Ovary (tissue), 10 donors: ENCODE measurements at places on chromosomes 1 and 21. TPM values are rescaled to one million over a fixed set of nuclear protein-coding genes. Genes with fewer than 3 reads are reported as not detected.

GRCh38 chr1:50620680-50621329 is 197.6 kb upstream of the DMRTA2 start:
- H3K27ac ChIP-seq = no peak overlapping the region
- no peaks in the 10 kb centered on the region for H3K4me1 ChIP-seq
- no peak overlapping the region for H3K4me3 ChIP-seq

- no peaks in the 10 kb centered on the region for H3K27me3 ChIP-seq
- H3K36me3 ChIP-seq = no peaks in the 10 kb centered on the region
- peaks cover 7% of the 10 kb centered on the region for H3K4me1 ChIP-seq
These were observed 4.4 kb downstream of the CRABP2 start for GRCh38 chr1:156700736-156701531.

GRCh38 chr1:182111496-182111895 is 50.0 kb upstream of the ZNF648 start:
- H3K36me3 ChIP-seq = no peaks in the 10 kb centered on the region
- no peak overlapping the region for H3K4me3 ChIP-seq
- no peak for DNase-seq
- H3K27me3 ChIP-seq = no peaks in the 10 kb centered on the region
- H3K27ac ChIP-seq = no peak overlapping the region

DNA sequence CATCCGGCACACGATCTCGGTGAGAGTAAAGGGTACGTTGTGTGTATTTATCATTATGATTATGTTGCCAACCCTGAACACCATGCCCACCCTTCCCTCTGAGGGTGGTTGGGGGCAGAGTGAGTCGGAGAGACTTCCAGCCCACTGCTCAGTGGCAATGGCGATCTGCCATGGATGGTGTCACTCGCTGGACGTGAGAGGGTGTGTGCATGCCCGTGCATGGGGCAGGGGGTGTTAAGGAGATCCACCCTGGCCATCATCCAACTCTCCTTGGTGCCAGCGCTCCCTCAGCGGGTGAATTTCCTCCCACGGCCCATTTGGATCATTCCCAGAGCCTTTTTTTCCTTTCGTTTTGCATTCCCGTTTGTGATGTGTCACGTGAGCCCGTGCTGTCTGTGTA is 74.1 kb upstream of the CNTN2 start:
- H3K27me3 ChIP-seq = no peaks in the 10 kb centered on the region
- DNase-seq = no peak
- no peaks in the 10 kb centered on the region for H3K36me3 ChIP-seq

GRCh38 chr1:45187725-45188124 is 18.7 kb downstream of the ZSWIM5 start:
- no peak for DNase-seq
- H3K36me3 ChIP-seq = no peaks in the 10 kb centered on the region
- no peak overlapping the region for H3K27ac ChIP-seq
- H3K4me3 ChIP-seq = no peak overlapping the region

MUTYH gene
- total RNA-seq = 31.8 TPM
